Neuronal stem cell (in vitro differentiated cells): ENCODE measurements at places on chromosomes 2 and 18.

DNA sequence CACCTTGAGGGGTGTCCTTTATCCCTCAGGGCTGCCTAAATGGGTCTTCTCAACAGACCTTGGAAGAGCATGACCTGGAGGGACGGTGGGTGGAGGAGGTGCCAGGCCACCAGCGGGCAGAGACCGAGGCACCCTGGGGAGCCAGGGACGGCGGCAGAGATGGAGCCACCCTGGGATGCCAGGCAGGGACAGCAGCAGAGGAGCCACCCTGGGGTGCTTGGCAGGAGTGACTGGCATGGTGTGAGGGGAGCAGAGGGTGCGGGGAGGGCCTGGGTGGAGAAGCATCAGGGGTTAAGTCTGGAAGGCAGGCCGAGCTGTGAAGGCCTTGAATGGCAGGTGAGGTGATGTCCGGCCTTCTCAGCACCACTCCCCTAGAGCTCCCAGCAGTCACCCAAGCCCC, 56.1 kb downstream of the CIB4 start:
- H3K27ac ChIP-seq: no peak overlapping the region
- H3K27me3 ChIP-seq: peaks cover 2% of the 10 kb centered on the region
- H3K4me3 ChIP-seq: no peak overlapping the region
- H3K4me1 ChIP-seq: no peaks in the 10 kb centered on the region

- no peaks in the 10 kb centered on the region for H3K36me3 ChIP-seq
- H3K27me3 ChIP-seq: no peaks in the 10 kb centered on the region
- H3K27ac ChIP-seq: no peak overlapping the region
- no peak overlapping the region for H3K4me3 ChIP-seq
- DNase-seq: no peak
- peaks cover 1% of the 10 kb centered on the region for H3K4me1 ChIP-seq
Observed at GRCh38 chr2:110099471-110100225, 16.0 kb downstream of the MALL start.

DNA sequence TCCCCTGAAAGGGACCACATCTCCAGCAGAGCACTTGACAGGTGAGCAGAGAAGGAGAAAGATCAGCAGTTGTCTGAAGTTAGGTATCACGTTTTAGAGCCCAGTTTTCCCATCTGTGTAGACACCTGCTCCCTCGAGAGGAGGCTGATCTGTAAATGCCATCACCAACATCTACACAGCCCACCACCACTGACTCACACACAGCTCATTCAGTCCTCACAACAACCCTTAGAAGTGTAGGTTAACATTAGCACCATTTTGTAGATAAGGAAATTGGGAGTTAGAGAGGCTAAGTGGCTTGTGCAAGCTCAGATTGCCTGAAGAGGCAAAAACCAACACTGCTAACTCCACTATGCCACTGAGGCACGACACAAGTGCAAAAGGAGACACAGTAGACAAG, 37.2 kb upstream of the STAT1 start:
- H3K36me3 ChIP-seq: no peaks in the 10 kb centered on the region
- H3K27ac ChIP-seq: no peak overlapping the region
- H3K4me3 ChIP-seq: no peak overlapping the region

GRCh38 chr2:121076885-121077549, 208.0 kb downstream of the TFCP2L1 start:
- DNase-seq: peak; percentile 67
- H3K27ac ChIP-seq: no peak overlapping the region
- peaks cover 17% of the 10 kb centered on the region for H3K4me1 ChIP-seq
- no peaks in the 10 kb centered on the region for H3K36me3 ChIP-seq
- H3K27me3 ChIP-seq: peaks cover 23% of the 10 kb centered on the region

DNA sequence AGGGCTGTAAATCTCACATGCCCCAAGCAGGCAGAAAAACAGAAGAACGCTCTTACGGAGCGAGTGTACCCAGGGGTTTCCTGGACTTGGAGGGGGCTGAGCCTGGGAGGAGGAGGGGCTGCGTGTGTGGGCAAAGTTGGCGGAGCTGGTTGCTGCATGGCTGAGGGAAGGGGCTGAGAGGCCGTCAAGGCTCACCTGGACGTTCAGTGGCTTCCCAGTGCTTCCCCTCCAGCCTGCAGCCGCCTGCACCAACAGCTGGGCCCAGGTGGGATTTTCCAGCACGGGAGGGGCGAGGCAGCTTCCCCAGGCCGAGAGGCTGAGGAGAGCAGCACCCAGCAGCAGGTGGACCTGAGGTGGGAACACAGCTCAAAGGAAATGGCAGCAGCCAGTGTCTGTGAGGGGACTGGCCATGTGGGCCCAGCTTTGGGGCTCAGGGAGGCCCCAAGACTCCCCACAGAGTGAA, 70.6 kb upstream of the CTDP1 start:
- H3K27ac ChIP-seq: no peak overlapping the region
- H3K4me3 ChIP-seq: no peak overlapping the region
- no peak for DNase-seq
- H3K4me1 ChIP-seq: peaks cover 9% of the 10 kb centered on the region
- peaks cover 10% of the 10 kb centered on the region for H3K27me3 ChIP-seq

DNA sequence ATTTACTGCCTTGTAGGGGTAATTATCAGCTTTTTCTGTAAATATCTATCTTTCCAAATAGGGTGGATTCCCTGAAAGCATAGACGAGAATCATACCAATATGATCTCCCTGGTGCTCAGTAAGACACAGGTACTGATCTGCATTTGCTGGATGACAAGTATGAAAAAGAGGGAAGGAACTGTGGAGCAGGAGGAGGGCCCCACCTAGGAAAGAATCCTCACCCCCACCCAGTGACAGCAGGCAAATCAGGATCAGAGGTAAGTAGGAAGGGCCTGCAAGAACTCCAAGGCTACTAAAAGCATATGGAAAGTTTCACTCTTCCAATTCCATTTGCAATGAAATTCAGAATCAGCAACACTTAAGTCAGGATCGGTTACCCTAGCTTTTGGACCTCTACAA, 42.3 kb downstream of the METTL8 start:
- no peak for DNase-seq
- no peaks in the 10 kb centered on the region for H3K27me3 ChIP-seq
- no peaks in the 10 kb centered on the region for H3K36me3 ChIP-seq
- H3K4me3 ChIP-seq: no peak overlapping the region
- H3K4me1 ChIP-seq: peaks cover 6% of the 10 kb centered on the region

DNA sequence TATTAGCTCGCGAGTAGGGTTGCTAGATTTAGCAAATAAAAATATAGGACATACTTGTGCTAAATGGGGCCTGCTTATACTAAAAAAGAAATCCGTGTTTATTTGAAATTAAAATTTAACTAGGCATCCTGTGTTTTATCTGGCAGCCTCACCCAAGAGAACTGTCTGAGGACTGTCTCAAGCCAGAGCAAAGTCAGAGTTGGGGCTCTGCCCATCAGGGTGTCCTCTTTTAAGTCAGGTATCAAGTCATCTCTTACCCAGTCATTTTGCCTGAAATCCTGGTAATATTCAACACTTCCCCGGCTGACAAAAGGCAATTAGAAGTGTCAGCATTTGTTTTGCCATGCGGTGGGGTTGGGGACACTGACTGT, 48.3 kb upstream of the ST3GAL5 start:
- no peak overlapping the region for H3K27ac ChIP-seq
- H3K27me3 ChIP-seq: no peaks in the 10 kb centered on the region
- no peaks in the 10 kb centered on the region for H3K36me3 ChIP-seq
- DNase-seq: no peak
- H3K4me1 ChIP-seq: peaks cover 6% of the 10 kb centered on the region
- H3K4me3 ChIP-seq: no peak overlapping the region

DNA sequence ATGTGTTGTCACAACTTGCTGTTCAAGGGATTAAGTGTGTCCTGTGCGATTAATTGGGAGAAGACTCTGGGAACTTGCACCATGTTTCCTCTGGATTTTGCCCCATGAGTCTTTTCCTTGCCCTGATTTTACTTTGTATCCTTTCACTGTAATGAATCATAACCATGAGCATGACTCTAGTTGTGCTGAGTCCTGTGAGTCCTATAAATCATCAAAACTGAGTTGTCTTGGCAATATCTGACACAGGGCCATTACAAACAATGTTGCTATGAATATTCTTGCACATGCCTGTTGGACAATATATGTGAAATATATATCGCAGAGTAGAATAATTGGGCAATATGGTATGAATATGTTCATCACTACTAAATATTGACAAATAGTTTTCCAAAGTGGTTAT, 56.5 kb upstream of the COL5A2 start:
- H3K27me3 ChIP-seq: no peaks in the 10 kb centered on the region
- no peak overlapping the region for H3K4me3 ChIP-seq
- DNase-seq: no peak
- H3K27ac ChIP-seq: no peak overlapping the region
- no peaks in the 10 kb centered on the region for H3K4me1 ChIP-seq

GRCh38 chr2:85875350-85876050, 13.3 kb downstream of the ST3GAL5 start:
- DNase-seq: no peak

- DNase-seq: no peak
- no peaks in the 10 kb centered on the region for H3K36me3 ChIP-seq
- no peak overlapping the region for H3K27ac ChIP-seq
- no peak overlapping the region for H3K4me3 ChIP-seq
Observed at GRCh38 chr2:239225871-239226561, 174.8 kb downstream of the HDAC4 start.

DNA sequence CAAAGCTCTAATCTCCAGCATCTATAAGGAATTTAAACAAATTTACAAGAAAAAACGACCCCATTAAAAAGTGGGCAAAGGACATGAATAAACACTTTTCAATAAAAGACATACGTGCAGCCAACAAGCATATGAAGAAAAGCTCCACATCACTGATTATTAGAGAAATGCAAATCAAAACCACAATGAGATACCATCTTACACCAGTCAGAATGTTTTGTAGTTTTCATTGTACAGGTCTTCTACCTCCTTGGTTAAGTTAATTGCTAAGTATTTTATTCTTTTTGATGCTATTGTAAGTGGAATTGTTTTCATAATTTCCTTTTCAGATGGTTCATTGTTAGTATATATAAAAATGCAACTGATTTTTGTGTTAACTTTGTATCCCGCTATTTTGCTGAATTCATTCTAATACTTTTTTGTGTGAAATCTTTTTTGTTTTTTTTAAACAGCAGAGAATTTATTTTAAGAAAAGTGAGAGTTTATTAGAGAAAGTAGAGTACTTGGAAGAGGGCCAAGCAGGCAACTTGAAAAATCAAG, 40.7 kb downstream of the SLC39A10 start:
- H3K36me3 ChIP-seq: peaks cover 8% of the 10 kb centered on the region
- H3K4me3 ChIP-seq: no peak overlapping the region

GRCh38 chr2:145399131-145399530, 879.2 kb upstream of the ZEB2 start:
- no peaks in the 10 kb centered on the region for H3K36me3 ChIP-seq
- no peaks in the 10 kb centered on the region for H3K4me1 ChIP-seq
- no peak overlapping the region for H3K4me3 ChIP-seq
- H3K27me3 ChIP-seq: no peaks in the 10 kb centered on the region
- DNase-seq: no peak
- H3K27ac ChIP-seq: no peak overlapping the region

DNA sequence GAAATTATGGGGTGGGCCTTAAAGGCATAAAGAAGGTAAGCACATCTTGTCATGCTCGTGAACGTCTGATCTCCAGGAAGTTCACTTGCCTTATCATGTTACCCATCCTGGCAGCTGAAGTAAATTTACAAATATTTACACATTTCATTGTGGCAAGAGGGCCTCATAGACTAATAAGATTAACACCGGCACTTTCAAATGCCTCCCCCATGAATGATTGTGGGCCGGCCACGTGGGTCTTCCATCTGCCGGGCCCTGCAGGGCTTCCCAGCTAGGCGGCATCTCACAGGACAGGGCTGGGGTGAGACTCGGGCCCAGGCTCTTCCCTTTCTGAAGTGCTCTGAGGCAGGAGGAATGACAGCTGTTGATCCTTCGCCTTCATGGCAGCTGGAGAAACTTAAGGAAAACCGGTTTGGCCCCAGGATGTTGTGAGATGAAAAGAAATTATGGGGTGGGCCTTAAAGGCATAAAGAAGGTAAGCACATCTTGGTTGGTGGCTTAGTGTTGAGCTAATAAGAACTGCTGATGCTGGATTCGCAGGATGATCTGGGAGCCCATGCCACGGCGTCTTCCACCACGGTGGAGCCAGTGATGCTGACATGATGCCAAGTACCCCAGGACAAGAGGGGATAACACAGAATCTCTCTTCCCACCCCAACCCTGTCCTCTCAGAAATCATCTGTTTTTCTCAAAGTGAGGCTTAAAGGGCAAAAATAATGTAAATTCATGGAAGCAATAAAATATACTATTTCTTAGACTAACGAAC, 176.3 kb downstream of the SEPTIN10 start:
- H3K4me1 ChIP-seq: no peaks in the 10 kb centered on the region
- DNase-seq: no peak
- no peak overlapping the region for H3K27ac ChIP-seq
- H3K4me3 ChIP-seq: no peak overlapping the region

GRCh38 chr2:86785456-86785855, 5.3 kb downstream of the CD8A start:
- H3K36me3 ChIP-seq: no peaks in the 10 kb centered on the region
- no peak for DNase-seq
- no peak overlapping the region for H3K27ac ChIP-seq
- H3K4me3 ChIP-seq: no peak overlapping the region
- peaks cover 6% of the 10 kb centered on the region for H3K4me1 ChIP-seq
- H3K27me3 ChIP-seq: peaks cover 20% of the 10 kb centered on the region

DNA sequence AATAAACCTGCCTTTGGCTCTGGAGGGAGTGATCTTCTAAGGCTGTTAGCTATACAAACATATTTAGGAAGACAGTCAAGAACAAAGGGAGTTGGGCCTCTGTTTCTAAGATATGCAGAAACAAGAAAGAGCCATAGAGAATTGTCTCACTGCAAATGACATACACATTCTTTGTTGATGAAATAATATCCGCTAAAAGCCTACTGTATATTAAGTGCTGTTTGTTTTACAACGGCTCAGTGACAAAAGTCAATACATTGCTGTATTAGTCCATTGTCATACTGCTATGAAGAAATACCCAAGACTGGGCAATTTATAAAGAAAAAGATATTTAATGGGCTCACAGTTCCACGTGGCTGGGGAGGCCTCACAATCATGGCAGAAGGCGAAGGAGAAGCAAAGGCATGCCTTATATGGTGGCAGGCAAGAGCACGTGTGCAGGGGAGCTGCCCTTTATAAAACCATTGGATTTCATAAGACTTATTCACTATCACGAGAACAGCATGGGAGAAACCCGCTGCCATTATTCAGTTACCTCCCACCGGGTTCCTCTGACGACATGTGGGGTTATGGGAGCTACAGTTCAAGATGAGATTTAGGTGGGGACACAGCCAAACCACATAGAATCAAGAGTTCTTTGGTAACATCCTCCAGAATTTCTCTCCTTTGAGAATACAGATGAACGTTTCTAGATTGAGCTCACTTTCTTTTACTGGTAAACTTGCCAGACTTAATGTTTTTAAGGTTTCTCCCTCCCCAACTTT, 157.8 kb downstream of the PIK3C3 start:
- H3K27me3 ChIP-seq: no peaks in the 10 kb centered on the region
- no peak overlapping the region for H3K4me3 ChIP-seq
- H3K4me1 ChIP-seq: peaks cover 6% of the 10 kb centered on the region
- no peak for DNase-seq
